ENCODE measurements at places on chromosomes 1 and 21.

DNA sequence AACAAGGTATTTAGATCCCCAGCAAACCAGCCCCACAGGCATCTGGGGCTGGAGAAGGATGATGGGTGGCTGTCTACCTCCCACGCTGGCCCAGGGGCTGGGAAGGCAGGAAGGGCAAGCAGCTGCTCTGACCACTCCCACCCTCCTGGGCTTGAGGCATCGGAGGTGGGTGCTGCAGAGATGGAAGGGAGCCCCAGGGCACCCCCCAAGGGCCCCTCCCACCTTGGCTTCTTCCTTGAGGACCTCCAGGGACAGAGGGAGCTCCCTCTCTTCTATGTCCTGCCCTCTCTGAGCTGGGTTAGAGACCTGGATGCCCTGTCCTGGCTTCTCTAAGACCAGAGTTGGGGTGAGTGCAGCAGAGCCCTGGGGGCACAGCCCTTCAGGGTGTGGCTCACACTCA, 3.1 kb downstream of the CD52 start:
- DNase-seq: no peak

GRCh38 chr1:86448670-86449069, 20.1 kb upstream of the CLCA1 start:
- DNase-seq: no peak

- no peak for DNase-seq
Measured at GRCh38 chr21:25387665-25388064, 219.6 kb downstream of the MRPL39 start.

GRCh38 chr1:94672934-94673333, 131.4 kb upstream of the F3 start:
- DNase-seq: no peak

GRCh38 chr1:115193046-115193828, 103.9 kb upstream of the TSPAN2 start:
- no peak for DNase-seq

GRCh38 chr21:41755934-41756773, 10.7 kb downstream of the RIPK4 start:
- DNase-seq: no peak

- DNase-seq: no peak
Measured at GRCh38 chr1:168301664-168302320, 21.1 kb downstream of the TBX19 start.

GRCh38 chr1:217431395-217431794, 199.5 kb downstream of the GPATCH2 start:
- no peak for DNase-seq

DNA sequence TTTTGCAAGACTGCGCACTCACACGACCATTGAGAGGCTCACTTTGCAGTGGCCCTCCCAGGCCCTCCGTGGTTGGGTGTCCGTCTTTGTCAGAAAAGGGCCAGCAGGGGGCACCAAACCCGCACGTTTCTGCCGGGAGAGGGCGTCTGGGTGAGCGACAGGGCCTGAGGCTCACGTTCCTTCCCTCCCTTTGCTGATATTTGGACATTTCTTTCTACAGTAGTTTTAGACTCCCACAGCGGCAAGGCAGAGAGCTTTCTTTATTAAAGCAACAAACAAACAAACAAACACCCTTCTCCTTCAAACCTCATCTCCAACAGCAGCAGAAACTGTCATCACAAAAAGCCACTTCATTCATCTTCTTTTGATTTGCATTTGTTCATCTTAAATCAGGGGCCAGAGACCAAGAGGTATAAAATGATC, 79.2 kb upstream of the WDR26 start:
- DNase-seq: peak; percentile 90

Data from activated CD4-positive, alpha-beta T cell treated with anti-CD3 and anti-CD28 coated beads, Interleukin-2, amount 50 U/mL, for 16 hours (primary cell).